Hepatocyte (in vitro differentiated cells): ENCODE measurements at places on chromosomes 3 and 15.

- no peak for DNase-seq
- peaks cover 10% of the 10 kb centered on the region for H3K4me1 ChIP-seq
- H3K27ac ChIP-seq: peak overlapping the region; percentile 75
- H3K4me3 ChIP-seq: no peak overlapping the region
Measured at GRCh38 chr3:72679540-72680198, 168.6 kb downstream of the SHQ1 start.

- no peak for DNase-seq
- peaks cover 17% of the 10 kb centered on the region for H3K4me1 ChIP-seq
- no peak overlapping the region for H3K4me3 ChIP-seq
- H3K27ac ChIP-seq: peak overlapping the region; percentile 55
Measured at GRCh38 chr3:31288224-31288623, 244.5 kb upstream of the STT3B start.

- H3K27ac ChIP-seq: peak overlapping the region; percentile 88
- no peaks in the 10 kb centered on the region for H3K36me3 ChIP-seq
- H3K27me3 ChIP-seq: no peaks in the 10 kb centered on the region
- H3K4me3 ChIP-seq: no peak overlapping the region
- peaks cover 10% of the 10 kb centered on the region for H3K4me1 ChIP-seq
Measured at GRCh38 chr3:149339931-149340309, 6.5 kb upstream of the TM4SF18 start.

DNA sequence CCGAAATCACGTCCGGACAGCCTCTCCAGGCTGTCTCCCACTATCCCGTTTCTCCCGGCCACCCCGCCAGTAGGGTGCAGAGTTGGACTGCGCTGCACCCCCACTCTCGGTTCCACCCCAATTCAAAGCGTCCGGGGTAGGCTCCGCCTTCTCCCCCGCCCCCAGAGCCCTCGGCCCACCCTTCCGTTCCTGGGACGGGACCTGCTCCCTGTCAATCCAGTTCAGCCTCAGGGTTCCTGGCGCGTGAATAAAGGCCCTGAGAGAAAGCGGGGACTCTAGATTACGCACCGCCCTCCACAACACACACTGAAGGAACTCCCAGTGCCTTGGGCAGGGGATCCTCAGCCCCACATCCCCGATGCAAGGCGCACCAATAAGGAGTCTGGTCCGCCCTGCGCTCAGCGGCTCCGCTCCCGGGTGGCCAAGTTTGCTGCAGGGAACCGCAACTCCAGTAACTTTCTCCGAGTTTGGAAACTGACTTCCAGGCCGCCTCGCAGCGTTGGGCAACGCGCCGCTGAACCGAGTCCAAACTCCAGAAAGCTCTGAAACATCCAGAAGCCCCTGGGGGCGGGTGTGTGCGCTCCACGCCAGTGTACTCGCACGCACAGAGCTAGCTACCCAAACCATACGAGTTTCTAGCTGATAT is 1.9 kb downstream of the ADAMTS9 start:
- no peaks in the 10 kb centered on the region for H3K4me1 ChIP-seq
- H3K36me3 ChIP-seq: no peaks in the 10 kb centered on the region
- H3K27ac ChIP-seq: peak overlapping the region; percentile 94
- no peaks in the 10 kb centered on the region for H3K27me3 ChIP-seq
- peak; percentile 94 for DNase-seq
- H3K4me3 ChIP-seq: peak overlapping the region; percentile 68

DNA sequence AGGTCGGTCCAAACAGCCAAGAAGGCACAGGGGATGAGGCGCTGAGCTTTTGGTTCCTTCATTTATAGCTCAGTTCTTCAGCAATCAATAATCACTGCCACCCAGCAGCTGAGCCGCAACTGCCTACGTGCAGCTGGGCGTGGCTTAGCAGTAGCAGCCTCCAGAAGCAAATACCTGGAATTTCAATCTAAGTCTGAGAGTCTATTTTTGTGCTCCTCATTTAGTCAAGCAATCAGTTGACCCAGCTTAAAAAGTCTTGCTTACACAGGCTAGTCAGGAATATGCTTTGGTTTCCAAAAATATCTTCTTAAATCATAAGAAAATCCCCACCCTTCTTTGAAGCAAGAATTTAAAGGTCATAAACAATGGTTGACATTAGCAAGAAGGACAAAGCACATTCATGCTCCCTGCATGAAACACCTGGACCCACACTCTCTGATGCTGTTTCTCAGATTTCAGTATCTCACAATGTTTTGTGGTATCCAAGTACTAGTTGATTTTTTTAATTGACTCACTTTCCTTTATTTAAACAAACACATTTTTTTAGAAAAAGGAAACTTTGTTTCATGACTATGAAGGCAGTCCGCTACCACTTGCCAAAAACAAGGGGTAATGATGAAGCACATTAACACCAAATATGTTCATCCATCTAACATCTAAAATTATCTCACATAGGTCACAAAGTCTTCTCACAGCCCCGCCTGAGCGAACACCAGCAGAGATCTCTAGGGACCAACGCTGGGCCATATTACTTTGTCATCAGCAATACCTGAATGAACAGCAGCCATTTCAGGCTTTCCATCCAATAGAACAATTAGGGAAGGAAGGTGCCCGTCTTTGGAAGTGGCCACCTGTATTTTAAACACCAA is 106.1 kb downstream of the OXNAD1 start:
- H3K4me3 ChIP-seq: no peak overlapping the region
- H3K27ac ChIP-seq: no peak overlapping the region
- H3K36me3 ChIP-seq: no peaks in the 10 kb centered on the region
- peak; percentile 20 for DNase-seq
- H3K27me3 ChIP-seq: no peaks in the 10 kb centered on the region
- H3K4me1 ChIP-seq: peaks cover 10% of the 10 kb centered on the region

- H3K4me3 ChIP-seq: no peak overlapping the region
- DNase-seq: no peak
- H3K36me3 ChIP-seq: no peaks in the 10 kb centered on the region
- no peaks in the 10 kb centered on the region for H3K27me3 ChIP-seq
- H3K4me1 ChIP-seq: no peaks in the 10 kb centered on the region
Measured at GRCh38 chr15:97153356-97153965, 807.0 kb upstream of the ARRDC4 start.

DNA sequence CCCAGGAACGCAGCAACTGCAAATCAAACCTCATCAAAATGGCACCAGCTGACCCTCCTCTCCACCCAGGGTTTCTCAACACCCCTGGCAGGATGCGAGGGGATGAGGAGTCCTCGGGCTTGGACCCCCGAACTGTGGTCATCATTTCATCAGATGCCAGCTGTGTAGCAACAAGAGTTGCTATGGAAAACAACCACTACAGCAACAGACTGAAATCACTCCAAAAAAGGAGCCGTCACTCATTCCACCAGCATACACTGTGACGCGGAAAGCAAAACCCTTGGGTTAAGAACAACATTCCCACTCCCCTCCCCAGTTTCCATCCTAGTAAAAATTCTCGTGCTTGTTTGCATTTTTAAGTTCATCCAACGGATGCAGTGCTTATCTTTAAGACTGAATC is 40.1 kb downstream of the VGLL4 start:
- no peaks in the 10 kb centered on the region for H3K27me3 ChIP-seq
- H3K36me3 ChIP-seq: no peaks in the 10 kb centered on the region
- peak; percentile 58 for DNase-seq
- no peak overlapping the region for H3K4me3 ChIP-seq
- peak overlapping the region; percentile 90 for H3K27ac ChIP-seq
- H3K4me1 ChIP-seq: peaks cover 51% of the 10 kb centered on the region

GRCh38 chr3:5136211-5136918 is 14.3 kb downstream of the ARL8B start:
- H3K27me3 ChIP-seq: no peaks in the 10 kb centered on the region
- DNase-seq: peak; percentile 15
- H3K4me1 ChIP-seq: peaks cover 17% of the 10 kb centered on the region
- H3K27ac ChIP-seq: no peak overlapping the region

GRCh38 chr3:190197346-190197763 is 76.7 kb upstream of the P3H2 start:
- peak overlapping the region; percentile 5 for H3K27ac ChIP-seq
- peak; percentile 19 for DNase-seq
- H3K4me1 ChIP-seq: no peaks in the 10 kb centered on the region
- H3K27me3 ChIP-seq: no peaks in the 10 kb centered on the region
- no peaks in the 10 kb centered on the region for H3K36me3 ChIP-seq

DNA sequence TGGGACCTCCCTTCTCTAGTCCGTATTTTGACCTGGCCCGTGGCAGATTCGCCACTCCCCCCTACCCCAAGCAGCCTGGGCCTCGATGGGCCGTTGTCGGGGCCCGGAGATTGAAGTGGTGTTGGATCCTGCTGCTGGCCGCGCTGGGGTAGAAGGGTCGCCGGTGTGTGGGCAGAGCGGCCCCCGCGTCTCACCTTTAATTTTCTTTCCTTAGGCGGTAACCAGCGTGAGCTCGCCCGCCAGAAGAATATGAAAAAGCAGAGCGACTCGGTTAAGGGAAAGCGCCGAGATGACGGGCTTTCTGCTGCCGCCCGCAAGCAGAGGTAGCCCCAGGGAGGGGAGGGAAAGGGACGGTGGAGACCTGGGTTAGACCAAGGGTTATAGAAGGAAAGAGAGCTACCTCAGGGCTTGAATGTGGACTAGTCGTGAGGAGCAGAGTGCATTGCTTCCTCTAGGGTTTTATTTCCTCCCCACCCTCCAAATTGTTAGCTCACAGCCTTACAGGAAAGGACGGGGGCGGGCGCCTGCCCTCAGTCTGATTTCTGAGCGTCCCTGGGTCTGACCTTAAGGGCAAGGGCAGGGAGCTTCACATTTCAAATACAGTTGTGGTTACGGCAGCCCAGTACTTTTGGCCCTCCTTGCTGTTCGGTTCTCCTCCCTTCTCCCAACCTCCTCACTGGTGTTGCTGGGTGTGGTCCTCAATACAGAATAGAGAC is 799 bp downstream of the SERF2 start:
- peak overlapping the region; percentile 96 for H3K27ac ChIP-seq
- peaks cover 29% of the 10 kb centered on the region for H3K4me1 ChIP-seq
- peak overlapping the region; percentile 93 for H3K4me3 ChIP-seq

GRCh38 chr3:94147012-94147411 is 84.2 kb downstream of the NSUN3 start:
- H3K4me3 ChIP-seq: no peak overlapping the region
- H3K27me3 ChIP-seq: no peaks in the 10 kb centered on the region
- H3K36me3 ChIP-seq: no peaks in the 10 kb centered on the region
- H3K4me1 ChIP-seq: no peaks in the 10 kb centered on the region
- no peak for DNase-seq
